ENCODE measurements at places on chromosomes 4 and X.

DNA sequence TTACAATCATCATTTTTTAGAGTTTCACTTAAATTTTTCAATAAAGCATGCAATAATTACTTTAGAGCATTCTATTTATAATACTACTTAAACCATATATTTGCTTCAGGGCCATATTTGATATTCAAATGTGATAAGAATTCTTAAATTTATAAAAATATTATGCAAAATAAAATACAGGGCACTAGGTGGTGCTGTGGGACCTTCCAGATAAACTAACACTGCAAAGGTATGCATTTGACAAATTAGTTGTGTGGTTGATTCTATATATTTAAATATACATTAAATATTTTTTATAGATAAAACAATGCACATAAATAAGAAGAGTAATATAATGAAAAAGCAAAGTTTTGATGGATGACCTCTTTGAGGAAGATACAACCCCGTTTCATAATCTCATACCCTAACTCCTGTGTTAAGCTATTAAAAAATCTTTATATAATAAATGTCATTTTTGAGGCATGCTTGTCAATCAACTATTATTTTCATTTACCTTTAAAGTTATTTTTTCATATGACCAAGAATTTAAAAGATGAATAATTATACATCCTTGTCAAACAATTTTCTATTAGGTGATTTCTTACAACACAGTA lies 128.4 kb downstream of the REELD1 start:
- no peak for DNase-seq

DNA sequence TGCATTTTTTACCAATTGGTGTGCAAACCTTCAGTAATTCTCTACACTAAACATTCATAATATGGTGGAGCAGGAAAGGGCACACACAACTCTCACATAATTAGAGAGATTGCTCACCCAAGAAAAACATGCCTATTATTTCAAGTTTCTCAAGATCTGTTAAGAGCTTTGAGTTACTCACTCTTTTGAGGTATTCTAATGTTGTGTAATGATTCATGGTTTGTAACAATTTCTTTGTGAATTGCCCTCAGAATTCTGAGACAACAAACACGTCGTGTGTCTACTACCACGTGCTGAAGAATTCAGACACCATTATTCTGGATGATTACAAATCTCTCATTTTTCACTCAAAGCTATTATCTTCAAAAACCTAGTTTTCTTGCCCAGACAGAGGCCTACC lies 82.8 kb downstream of the PDGFC start:
- no peak for DNase-seq

DNA sequence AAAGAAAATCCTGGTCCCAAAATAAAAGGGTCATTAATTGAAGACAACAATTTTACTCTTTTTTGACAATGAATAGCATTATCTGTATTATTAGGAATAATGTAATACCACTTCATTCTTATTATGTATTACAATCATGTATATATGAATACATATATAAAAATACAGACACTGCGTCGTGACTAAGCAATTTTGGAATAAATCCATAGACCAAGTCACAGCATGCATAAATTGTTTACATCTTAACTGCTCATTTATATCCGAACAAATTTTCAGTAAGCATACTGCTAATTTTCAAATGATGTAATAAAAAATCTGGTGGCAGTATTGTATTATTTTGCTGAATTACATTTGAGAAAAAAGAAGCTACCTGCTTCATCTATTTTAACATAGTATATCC lies 321.6 kb upstream of the PITX2 start:
- no peak for DNase-seq

DNA sequence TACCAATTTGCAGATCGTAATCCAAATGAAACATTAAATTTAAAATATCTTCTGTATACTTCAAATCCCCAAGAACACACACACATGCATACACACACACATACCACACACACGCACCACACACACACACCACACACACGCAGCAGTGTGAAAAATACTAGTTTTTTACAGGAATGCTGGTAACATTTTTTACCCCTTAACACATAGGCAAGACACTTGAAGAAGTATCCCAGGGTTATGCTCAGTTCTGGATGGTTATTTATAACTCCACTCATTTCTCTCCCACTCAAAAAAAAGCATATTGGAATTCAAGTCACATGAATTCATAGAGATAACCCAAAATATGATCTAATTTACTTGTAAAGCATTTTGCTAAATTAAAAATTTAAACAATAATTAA lies 325.5 kb upstream of the SLC7A11 start:
- no peak for DNase-seq

DNA sequence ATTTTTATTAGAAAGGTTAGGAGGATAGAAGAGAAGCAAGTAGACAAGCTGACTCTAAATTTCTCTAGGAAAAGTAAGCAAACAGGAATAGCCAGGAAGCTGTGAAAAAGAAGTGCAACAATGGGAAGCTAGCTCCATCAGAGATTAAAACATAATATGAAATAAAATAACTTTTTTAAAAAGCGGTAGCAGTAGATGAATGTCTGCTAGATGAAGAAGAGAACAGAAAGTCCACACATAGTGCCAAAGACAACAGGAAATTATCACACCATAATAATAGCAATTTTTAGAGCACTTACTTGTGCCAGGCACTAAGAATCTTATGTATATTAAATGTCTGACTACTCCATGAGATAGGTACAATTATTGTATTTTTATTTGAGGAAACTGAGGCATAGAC lies 53.5 kb downstream of the LRBA start:
- no peak for DNase-seq

DNA sequence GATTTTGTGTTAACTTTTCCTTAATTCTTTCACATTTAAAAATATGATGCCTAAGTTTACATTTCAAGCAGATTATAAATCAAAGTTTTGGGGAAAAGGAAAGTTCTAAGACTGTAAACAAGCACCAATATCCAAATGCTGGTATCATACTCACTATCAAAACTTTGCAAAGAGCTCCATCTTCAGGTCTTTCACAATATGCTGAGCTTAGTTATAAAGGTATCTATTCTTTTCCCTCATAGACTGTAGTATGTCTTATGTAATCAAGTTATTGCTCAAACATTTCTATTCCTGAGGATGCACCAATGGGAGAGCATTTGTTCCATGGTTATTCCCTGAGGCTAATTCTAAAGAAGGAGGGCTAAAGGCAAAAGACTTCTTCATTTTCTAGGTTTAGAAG lies 207.9 kb upstream of the FAM241A start:
- no peak for DNase-seq

GRCh38 chr4:118826723-118827444 lies 9.0 kb downstream of the SEC24D start:
- DNase-seq: no peak
